ENCODE measurements at places on chromosomes 2 and 18.

DNA sequence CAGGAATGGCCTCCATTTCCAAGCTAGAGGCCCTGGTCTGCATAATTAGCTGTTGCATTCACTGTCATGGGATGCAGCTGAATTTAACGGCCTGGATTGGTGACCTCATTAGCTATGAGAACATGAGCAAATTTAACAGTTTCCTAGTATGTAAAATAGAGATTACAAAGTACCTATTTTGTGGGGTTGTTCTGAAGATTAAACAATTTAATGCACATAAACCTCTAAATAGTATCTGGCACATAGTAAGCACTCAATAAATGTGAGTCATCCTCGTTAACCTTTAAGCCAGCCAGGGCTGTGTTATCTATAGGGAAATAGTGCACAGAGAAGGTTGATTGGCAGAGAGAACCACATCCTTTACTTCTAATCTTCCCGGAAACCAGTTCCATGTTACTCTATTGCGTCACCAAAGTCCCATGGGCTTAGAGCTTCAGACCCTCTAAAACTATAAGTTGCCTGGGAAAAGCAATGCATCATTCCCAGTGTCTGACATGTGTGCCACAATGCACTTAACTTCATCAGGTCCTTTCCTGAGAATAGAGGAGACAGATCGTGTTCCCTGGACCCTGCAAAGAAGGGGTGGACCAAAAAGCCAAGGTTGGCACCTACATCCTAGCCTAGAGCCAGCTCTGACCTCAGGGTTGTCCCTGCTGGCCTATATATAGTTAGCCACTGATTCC is 196.5 kb downstream of the LNPK start:
- DNase-seq = no peak

- no peak for DNase-seq
These were observed 464.2 kb upstream of the NRP2 start for GRCh38 chr2:205218056-205218455.

GRCh38 chr2:36134281-36134680 is 221.3 kb upstream of the CRIM1 start:
- DNase-seq = no peak

- DNase-seq = no peak
These were observed 608.4 kb downstream of the TSN start for GRCh38 chr2:122363885-122364284.

GRCh38 chr2:200479692-200480265 is 30.1 kb downstream of the KCTD18 start:
- no peak for DNase-seq

DNA sequence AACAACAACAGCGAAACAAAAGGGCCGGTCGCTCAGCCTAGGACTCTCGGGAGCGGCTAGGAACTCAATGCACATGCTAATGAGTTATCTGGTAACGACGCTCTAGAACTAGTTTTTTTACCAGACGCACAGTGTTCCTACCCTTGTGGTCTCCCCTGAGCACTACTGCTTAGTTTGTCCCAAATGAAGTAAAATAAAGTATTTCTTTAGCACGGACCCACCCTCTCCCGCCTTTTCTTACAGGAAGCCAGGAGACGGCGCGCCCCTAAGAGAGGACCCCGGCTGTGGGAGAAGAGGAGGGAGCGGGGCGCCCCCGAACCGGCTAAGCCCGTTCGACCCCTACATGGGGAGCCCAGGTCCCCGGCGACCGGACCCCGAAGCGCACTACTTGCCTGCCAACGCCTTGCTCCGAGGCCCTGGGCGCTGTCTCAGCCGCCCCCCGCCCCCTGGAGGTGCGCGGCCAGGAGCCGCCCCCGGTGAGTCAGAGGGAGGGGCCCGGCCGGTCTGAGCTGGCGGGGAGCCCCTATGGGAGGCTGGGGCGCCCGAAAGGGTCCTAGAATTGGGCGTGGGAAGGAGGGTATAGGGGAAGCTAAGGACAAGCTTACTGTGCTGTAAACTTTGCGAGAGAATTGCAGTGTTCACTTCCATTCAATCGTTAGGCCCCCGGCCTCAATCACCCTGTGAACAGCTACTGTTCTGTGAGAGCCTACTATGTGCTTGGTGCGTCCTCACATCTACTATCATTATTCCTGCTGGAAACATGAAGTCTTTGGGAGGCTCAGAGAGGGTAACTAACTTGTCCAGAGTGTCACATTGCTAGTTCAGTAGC is 3.6 kb upstream of the CAPG start:
- DNase-seq = no peak

DNA sequence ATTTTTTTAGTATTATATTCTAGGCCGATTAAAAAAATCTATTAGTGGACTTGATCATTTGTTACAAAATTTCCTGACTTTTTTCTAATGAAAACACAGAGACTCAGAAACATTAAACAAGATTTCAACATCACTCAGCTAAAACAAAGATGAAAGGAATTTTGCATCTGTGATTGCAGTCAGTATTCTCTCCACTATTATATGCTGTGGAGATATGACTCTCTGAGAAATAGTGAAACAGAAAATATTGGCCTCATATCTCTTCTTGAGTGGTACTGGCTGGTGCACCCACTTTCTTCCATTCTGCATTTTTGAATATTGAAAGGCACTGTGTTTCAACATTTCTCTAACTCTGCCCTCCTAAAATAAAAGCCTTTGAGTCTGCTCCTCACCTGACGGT is 914.2 kb downstream of the TSN start:
- DNase-seq = no peak

DNA sequence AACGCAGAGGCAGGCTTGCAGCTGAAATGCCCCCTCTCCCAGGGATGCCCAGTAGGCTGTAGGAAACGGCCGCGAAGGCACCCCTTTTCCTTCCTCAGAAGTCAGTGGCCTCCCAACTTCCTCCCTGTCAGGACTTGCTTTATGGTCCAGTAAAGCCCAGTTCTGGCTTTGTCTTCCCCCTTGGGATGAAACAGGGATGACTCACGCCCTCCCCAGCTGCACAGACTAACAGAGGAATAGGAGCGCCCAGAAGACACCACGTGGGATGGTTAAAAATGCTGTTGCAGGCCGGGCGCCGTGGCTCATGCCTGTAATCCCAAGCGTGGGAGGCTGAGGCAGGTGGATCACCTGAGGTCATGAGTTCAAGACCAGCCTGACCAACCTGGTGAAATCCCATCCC is 6.9 kb downstream of the CREG2 start:
- DNase-seq = no peak

- no peak for DNase-seq
These were observed 169.9 kb downstream of the MYO1B start for GRCh38 chr2:191415101-191415500.

DNA sequence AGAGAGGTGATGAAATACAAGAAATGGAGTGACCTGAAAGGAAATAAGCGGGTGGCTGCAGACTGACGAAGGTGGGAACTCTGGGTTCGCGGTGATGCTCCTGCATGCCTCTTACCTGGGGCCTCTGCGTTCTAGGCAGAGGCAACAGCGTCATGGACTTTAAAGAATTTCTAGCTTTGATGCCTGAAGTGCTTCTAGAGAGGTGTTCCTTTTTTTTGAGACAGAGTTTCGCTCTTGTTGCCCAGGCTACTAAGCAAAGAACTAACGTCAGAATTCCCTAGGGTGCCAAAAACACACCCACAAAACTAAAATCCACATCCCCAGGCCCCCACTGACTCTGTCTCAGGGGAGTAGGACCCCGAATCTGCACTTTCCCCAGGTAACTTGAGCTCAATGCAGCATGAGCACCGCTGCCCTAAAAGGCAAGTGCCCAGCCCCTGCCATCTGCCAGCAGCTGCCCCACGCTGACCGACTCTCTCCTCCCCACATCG is 110.5 kb upstream of the ID2 start:
- DNase-seq = no peak

- no peak for DNase-seq
These were observed 49.7 kb downstream of the SH2D6 start for GRCh38 chr2:85468096-85468703.

- DNase-seq = peak; percentile 78
These were observed 1.4 kb downstream of the TGIF1 start for GRCh38 chr18:3451183-3451988.

GRCh38 chr2:127220102-127220767 is at the start of gene CYP27C1:
Gene CYP27C1 (minus strand): TSS chr2:127220299. CDS start chr2:127220270, 29 bp downstream.
- DNase-seq = no peak

- DNase-seq = no peak
These were observed 208.1 kb downstream of the CLIP4 start for GRCh38 chr2:29323301-29323700.

GRCh38 chr2:238461491-238461890 is 34.8 kb downstream of the ASB1 start:
- DNase-seq = no peak

- no peak for DNase-seq
These were observed 74.6 kb upstream of the NARS1 start for GRCh38 chr18:57696271-57696670.

- DNase-seq = no peak
These were observed 99.2 kb downstream of the SMAD7 start for GRCh38 chr18:48851599-48851960.

- DNase-seq = no peak
These were observed 1070.3 kb downstream of the SUCLG1 start for GRCh38 chr2:83388804-83389203.

DNA sequence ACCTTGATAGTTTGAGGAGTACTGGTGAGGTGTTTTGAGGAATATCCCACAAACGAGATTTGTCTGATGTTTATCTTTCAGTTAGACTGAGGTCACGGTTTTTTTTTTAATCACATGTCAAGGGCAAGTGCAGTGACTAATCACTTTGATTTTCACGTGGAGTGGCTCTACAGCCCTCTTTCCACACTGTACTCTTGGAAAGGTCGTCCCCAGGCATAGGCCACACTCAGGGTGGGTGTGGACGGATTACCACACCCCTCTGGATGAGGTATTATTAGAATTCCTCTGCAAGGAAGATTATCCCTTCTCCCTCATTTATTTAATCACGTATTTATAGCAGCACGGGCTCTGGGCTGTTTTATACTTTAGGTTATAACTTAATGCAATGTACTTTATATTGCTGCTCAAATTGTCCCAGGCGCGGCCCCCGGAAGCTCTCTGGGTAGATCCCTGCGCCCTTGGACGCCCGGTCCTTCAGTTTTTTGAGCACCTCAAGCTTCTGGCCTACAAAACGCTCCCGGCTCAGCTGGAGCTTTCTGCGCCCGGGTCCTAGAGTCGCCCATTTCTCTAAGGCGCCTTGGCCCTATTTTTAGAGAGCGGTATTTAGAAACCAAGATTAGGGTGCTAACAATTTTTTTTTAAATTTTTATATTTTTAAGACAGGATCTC is 515 bp upstream of the PLEKHB2 start:
- peak; percentile 67 for DNase-seq

DNA sequence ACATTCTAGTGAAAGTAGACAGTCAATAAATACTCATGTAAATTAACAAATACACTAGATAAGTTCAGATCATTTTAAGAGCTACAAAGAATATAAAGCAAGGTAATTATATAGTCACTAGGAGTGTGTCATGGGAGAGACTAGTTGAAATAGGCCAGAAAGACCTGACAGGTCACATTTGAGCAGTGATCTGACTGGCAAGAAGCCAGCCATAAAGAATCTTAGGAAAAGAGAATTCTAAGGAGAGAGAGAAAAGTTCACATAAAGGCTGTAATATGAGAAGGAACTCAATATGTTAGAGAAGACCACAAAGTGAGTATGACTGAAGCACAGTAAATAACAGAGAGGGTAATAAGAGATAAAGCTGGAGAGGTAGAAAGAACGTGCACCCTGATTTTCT is 31.2 kb downstream of the VSNL1 start:
- DNase-seq = no peak

DNA sequence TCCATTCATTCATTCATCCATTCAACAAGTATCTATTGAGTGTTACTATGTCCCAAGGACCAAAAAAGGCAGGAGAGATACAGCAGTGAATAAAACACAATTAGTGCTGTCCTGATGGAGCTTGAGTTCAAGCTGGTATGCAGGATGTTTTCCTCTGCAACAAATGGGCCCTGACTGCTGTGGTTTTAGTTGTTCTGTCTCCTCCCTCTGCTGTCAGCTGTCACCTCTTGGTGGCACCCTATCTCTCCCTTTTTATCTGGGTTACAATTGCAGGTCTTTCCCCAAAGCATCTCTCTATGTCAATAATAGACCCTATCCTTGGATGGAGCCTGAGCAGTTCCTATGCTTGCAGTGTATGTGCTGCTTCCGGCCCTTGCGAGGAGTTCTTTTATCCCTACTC is 304.8 kb downstream of the PDE11A start:
- no peak for DNase-seq

DNA sequence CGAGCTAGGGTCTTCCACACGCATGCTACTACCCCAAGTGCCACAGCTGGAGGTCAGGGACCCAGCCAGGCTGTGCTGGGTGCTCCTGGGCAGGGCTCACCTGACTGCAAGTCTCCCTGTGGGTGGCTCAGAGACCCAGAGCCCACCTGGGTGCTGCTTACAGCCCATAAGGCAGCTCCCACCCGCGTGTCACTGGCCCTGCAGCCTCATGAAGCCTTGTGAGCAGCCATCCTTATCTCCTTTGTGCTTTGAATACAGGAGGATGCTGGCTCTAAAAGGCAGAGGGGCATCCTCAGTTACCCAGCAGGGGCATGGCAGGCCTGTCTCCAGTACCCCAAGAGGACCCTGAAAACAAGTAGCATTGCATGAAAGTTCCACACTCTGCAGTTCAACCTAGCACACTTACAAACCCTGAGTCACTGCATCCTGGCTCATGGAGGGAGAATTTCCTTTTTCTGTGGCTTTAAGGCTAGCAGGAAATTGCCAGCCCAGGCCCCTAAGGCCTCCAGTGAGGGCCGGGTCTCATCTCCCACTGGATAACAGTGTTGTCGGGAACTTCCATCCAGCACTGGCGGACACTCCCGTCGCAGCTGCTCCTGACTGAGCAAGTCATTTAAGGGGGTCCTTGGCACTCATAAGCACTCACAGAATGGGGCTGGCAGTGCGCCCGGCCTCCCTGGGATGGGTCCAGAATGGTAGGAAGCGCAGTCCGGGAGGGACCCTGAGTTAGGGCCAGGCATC is 137.1 kb downstream of the RPIA start:
- DNase-seq = no peak

- no peak for DNase-seq
These were observed 57.2 kb upstream of the UGP2 start for GRCh38 chr2:63784461-63784860.

DNA sequence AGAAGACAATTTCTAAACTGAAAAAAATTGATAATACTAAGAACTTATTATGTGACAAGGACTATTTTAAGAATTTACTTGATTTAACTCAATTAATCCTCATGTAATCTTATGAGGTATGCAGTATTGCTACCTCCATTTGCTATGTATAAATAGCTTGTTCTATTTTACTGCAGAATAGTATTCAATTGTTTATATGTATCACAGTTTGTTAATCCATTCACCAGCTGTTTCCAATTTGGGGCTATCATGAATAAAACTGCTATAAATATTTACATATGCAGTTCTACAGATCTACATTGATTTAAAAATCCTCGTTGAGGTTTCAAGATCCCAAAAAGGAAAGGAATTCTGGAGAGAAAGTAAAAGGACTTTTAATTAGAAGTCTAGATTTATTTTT is 54.8 kb upstream of the DOCK10 start:
- no peak for DNase-seq

GRCh38 chr18:46754188-46754587 is 2.7 kb downstream of the ST8SIA5 start:
- no peak for DNase-seq

- peak; percentile 90 for DNase-seq
These were observed at the start of gene CDK5R2 for GRCh38 chr2:218959141-218959731. Gene CDK5R2 (plus strand): TSS chr2:218959666. CDS start chr2:218959821, 155 bp downstream.

- no peak for DNase-seq
These were observed 4.8 kb upstream of the PARD6G start for GRCh38 chr18:80252136-80252535.

- peak; percentile 2 for DNase-seq
These were observed 525.6 kb downstream of the MBD2 start for GRCh38 chr18:53698907-53699306.

All from activated CD4-positive, alpha-beta T cell treated with anti-CD3 and anti-CD28 coated beads, Interleukin-2, amount 50 U/mL, for 16 hours (primary cell).